ENCODE measurements at places on chromosomes 11 and 22.

GRCh38 chr11:44519989-44520737 is 45.3 kb upstream of the CD82 start:
- DNase-seq = no peak

- DNase-seq = peak; percentile 56
Measured at GRCh38 chr22:19806213-19807160, 45.9 kb downstream of the TBX1 start.

- no peak for DNase-seq
Measured at GRCh38 chr11:119100994-119101758, 477 bp downstream of the DPAGT1 start.

DNA sequence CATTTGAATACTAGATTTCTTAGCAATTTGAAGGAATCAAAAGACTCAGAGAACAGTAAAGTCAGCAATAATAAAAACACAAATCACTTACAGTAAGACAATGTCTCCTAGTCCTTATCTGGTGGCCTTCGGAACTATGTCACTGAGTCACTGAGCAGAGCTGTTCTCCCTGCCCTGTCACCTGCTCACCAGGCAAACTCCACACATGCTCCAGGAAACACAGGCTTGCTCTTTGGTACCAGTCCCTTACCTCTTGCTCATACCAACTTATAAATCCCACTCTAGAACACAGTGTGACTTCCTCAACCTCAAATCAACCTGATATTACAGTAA is 81.1 kb upstream of the CHRM4 start:
- peak; percentile 52 for DNase-seq

GRCh38 chr11:117070016-117070415 is 28.2 kb downstream of the SIK3 start:
- DNase-seq = no peak

DNA sequence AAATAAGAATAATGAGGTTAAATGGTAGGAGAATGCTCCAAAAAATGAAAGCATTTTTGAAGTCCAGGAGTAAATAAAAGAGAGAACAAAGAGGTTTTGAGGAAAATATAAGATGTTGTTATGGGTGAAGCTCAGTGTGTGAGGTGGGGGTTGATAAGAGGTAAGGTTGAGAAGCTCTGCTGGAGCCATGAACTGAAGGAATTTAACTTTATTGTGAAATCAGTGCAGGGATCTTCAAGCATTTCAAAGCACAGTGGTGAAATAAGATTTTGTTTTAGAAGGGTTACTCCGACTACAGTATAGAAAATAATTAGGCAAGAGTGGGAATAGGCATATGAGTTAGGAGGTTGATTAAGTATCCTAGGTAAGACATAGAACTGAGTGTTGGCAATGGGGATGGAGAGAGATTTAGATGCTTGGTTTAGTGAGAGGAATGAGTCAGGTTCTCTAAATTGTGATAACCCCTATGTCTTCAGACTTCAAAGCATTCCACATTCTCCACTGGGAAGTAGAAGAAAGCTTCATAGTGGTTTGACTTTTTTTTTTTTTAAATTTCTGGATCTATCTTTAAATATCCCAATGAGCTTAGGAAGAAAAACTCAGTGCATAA is 403.2 kb downstream of the AASDHPPT start:
- peak; percentile 4 for DNase-seq

- DNase-seq = no peak
Measured at GRCh38 chr22:27133019-27133431, 475.6 kb downstream of the MIAT start.

DNA sequence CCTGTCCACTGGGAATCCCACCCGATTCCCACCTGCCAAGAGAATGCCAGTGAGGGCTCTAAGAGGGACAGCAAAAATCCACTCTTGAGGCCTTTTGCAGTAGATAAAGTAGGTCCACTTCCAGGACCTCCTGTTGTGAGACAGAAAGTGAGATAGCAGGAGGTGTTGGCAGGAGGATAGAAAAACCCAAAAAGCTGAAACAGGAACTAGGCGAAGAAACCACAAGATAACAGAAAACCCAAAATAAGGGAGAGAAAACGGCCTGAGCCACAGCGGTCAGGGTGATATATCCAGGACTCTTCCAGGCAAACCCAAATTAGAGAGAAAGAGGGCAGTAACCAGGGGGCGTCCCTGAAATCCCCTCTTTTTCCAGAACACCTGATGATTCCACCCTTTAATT is 79.7 kb upstream of the LINC01488 start:
- DNase-seq = no peak

DNA sequence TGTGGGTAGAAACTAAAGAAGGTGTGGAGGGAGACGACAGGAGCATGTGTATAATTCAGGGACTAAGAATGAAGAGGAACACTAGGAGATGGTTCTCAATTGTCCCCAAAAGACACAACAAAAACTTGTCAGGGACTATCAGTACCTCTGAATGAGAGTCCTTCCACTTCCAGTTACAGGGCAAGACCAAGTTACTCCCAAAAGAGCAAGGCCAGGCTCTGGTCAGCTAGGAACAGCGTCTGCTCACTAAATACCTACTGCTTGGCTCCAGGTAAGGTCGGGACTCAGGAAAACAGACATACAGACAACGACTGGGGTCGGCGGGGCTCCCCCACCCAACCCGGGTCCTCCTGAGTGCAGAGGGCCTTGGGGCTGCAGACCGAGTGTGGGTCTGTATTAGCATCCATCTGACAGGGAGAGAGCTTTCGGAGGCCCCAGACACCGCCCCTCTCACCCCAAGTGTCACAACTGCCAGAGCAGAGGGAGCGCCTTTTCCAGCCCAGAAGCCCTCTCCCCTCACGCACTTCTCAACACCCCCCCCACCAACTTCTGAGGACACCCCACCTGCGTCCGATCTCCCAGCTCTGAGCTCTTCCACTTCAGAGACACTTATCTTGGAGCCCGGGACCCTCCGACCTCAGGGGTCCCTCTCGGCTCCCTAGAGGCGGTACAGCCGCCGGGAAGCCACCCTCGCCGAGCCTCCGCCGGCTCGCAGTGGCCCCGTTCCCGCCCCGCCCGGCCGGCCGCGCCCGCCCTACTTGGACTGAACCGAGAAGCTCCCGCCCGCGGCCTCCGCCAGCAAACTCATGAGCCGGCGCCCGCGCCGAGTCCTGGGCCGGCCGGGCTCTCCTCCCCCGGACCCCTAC is 522 bp downstream of the RHOG start:
- no peak for DNase-seq

GRCh38 chr22:48389916-48390315 is 1437.8 kb downstream of the BRD1 start:
- DNase-seq = no peak

DNA sequence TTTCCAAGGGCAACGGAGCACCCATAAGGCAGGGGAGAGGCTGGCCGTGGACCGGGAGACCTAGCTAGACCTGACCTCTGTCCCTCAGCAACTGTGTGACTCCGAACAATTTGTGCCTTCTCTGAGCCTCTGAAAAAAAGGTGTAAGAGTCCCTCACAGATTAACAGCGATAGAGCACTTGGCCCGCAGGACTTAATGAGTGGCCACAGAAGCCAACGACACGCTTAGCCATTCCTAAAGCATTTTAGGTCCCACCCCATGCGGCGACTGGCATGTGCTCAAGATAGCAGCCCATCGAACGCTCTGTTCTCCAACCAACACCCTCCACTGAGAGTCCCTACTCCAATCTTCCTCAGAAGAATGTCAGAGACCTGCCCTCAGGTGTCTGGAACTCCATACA is 1.5 kb downstream of the SULT4A1 start:
- no peak for DNase-seq

DNA sequence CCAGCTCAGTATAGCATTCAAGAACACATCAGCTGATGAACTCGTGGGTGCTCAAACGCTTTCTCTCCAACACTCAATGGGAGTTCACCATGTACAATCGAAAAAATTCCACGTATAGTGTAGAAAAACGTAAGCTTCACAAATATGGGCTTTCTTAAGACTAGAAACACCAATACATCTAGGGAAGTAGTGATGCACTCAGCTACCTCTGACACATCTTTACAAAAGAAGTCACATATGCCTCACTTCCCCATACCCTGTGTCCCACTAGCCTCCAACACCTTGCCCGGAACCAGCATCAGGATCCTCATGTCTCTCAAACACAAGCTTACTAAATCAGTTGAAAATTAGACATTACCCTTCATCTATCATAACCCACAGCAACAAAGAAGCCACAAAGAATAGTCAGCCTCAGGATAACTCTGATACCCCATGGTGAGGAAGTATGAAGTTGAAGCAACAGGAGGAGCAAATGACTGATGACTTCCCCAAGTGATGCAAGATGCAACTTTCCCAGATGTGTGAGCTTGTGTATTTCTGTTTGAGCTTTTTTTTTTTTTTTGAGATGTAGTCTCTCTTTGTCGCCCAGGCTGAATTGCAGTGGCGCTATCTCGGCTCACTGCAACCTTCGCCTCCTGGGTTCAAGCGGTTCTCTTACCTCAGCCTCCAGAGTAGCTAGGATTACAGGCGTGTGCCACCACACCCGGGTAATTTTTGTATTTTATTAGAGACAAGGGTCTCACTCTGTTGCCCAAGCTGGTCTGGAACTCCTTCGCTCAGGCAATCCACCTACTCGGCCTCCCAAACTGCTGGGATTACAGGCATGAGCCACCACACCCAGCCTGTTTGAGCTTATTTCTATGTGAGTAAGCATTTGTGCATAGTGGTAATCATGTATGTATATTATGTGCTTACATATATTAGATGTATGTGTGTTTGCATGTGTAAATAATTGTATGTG is 8.5 kb upstream of the DENND5A start:
- DNase-seq = peak; percentile 26

DNA sequence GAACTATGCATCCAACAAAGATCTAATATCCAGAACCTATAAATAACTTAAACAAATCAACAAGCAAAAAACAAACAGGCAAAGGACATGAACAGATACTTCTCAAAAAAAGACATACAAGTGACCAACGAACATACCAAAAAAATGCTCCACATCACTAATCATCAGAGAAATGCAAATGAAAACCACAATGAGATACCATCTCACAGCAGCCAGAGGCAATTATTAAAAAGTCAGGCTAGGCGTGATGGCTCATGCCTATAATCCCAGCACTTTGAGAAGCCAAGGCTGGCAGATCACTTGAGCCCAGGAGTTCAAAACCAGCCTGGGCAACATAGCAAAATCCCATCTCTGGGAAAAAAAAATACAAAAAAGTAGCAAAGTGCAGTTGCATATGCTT is 10.7 kb downstream of the SAA4 start:
- DNase-seq = no peak

GRCh38 chr11:88312628-88313027 is 24.9 kb downstream of the CTSC start:
- DNase-seq = no peak

- DNase-seq = no peak
Measured at GRCh38 chr22:26672060-26672471, 14.7 kb downstream of the MIAT start.

GRCh38 chr11:37718431-37718999 is 1120.5 kb upstream of the RAG2 start:
- DNase-seq = no peak

GRCh38 chr11:64134963-64135362 is 30.9 kb downstream of the MACROD1 start:
- DNase-seq = no peak

DNA sequence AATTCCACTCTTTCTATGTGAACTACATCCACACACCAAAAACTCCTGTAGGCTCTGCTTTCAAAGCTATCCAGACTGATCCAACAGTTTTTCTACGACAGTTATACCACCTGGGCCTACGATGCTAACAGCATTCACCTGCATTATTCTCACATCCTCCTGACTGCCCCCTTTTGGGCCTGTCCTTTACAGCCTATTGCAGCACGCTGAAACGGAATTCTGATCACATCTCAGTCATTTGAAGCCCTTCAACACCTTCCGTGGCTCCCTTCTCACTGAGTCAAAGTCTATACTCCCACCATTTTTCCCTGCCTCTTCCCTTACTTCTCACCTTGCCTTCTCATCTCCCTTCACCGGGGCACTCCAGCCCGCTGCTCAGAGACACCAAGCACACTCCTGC is 791.3 kb upstream of the KIRREL3 start:
- DNase-seq = no peak

DNA sequence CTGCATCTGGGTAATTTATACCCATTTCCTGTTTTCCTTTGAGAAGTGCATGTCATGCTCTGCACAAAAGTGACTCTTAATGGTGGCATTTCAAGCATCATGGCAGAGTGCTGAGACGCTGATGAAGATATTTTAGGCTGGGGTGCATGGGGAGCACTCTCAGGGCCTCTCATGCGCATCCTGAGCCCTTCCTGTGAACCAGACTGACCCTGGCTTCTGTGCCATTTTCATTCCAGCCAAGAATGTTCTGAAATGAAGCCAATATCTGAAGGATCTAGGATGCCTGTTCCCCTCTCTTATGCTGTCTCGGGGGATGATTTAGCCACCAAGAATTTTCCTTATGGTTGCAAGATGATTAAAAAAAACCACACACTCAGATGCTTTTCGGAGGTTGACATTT is 61.5 kb downstream of the MIAT start:
- peak; percentile 96 for DNase-seq

DNA sequence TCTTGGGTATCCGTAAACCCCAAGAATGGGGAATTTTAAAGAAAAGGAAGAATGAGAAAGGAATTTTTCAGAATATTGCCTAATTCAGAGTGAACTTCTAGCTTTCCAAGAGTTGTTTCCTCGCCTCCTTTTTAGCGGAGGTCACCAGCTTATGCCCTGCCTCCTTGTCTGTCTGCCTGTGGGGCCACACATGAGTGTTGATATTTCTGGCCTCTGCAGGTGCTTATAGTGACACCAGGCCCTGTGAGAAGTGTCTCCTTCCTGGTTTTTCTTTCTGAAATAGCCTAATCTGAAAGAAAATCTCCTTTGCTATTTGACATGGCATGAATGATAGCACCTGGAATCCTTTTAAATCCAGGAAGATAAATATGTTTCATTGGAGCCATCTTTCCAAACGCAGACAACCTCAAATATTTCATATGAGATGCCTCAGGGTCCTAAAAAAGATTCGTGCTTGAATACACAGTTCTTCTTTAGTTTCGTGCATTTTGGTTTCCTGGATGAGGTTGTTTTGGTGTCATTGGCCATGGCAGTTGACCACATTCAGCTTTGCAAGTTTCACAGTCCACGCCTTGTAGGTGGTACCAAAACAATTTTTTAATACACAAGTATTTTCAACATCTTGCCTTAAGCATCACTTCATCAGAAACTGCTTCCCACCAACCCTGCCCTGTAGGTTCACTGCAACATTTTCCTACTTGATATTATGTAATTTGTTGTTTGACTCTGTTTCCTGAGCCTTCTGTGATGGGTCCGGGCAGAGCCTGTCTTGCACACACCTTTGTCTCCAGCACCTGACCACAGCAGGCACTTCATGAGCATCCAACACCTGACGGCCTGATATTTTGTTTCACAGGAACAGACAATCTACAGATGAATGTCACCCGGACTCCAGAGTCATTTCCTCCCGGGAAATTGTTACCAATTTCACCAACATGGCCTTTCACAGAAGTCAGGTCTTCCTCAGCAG is 159.4 kb downstream of the C11orf91 start:
- DNase-seq = no peak

- no peak for DNase-seq
Measured at GRCh38 chr11:19389787-19390303, 149.1 kb upstream of the E2F8 start.

- no peak for DNase-seq
Measured at GRCh38 chr11:16977994-16978315, 36.3 kb downstream of the PLEKHA7 start.

- DNase-seq = peak; percentile 97
Measured at GRCh38 chr11:123083623-123084029, 21.7 kb upstream of the HSPA8 start.

GRCh38 chr11:44347538-44347937 is 37.6 kb upstream of the ALX4 start:
- no peak for DNase-seq

- DNase-seq = no peak
Measured at GRCh38 chr22:42873356-42873755, 16.3 kb upstream of the ARFGAP3 start.

- DNase-seq = peak; percentile 96
Measured at GRCh38 chr11:65498977-65499712, at the start of gene MALAT1. Gene MALAT1 (plus strand): TSS chr11:65499045.

All from kidney tubule cell (primary cell).